T-helper 1 cell (primary cell): ENCODE measurements at places on chromosomes 3 and 15.

DNA sequence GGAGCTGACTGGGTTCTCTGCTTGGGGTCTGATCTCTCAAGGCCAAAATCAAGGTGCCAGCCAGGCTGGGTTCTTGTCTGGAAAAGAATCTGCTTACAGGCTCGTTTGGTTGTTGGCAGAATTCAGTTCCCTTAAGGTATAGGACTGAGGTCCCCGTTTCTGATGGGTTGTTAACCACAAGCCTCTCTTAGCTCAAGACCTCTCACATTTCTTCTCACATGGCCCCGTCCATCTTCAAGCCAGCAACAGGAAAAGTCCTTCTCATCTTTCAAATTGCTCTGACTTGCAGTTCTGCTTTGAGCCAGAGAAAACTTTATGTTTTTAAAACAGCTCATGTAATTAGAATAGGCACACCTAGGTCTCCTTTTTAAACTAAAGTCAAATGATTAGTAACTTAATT is 20.4 kb downstream of the UACA start:
- no peak for DNase-seq

- no peak for DNase-seq
Observed at GRCh38 chr3:14150491-14151230, 25.8 kb downstream of the TMEM43 start.

- no peak for DNase-seq
Observed at GRCh38 chr15:83300826-83301225, 16.4 kb upstream of the BNC1 start.

- DNase-seq: no peak
Observed at GRCh38 chr3:128395500-128396162, 71.1 kb downstream of the DNAJB8 start.

GRCh38 chr3:195085356-195086130 is 185.4 kb downstream of the XXYLT1 start:
- DNase-seq: no peak

GRCh38 chr15:100973351-100974111 is 54.4 kb downstream of the LRRK1 start:
- no peak for DNase-seq

DNA sequence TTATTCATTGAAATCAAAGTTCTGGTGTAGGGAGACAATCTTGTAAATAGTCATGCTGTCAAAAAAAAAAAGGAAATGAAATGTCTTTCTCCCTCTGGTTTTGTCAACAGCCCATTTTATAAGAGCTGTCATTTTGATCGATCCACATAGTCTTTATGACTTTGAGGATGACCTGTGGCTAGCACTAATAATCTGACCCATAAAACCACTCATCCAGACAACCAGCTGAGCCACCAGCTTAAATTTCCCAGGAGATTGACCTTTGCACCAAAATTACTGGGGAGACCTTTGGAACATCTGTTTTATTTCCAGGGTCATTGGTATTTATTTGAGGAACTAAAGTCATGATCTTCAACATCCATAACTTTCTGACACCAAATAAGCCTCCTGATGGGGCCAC is 98.5 kb upstream of the MME start:
- DNase-seq: no peak

DNA sequence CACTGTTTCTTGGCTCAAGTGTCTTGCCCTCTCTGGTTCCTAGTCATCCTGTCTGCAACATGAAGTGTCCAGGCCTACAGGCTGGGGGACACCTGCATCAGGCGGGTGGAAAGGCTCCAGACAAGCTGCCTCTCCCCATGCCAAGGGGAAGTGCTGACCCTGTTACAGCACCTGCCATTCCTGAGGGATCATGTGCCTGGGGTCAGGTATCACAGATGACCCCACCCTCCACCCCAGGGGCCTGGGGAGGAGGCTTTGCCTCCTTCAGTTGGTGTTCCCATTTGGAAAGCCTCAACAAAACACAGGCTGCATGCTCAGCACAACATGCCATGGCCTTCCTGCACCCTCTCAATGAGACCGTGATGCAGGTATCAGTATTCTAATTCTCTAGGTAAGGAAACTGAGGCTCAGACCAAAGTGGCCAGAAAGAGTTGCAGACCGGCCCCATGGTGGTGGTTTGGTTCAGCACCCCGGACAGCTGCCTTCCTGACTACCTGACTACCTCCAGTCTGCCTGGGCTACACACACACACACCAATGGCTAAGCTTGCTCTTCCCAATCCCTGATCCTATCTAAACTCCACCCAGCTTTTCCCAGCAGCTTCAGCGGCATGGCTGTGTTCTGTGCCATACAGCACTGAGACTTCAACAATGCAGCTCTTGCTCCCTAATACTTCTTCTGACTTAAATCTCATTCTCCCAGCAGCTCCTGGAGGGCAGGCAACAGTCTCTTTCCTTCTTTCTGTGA is 69.7 kb upstream of the LINGO1 start:
- no peak for DNase-seq

DNA sequence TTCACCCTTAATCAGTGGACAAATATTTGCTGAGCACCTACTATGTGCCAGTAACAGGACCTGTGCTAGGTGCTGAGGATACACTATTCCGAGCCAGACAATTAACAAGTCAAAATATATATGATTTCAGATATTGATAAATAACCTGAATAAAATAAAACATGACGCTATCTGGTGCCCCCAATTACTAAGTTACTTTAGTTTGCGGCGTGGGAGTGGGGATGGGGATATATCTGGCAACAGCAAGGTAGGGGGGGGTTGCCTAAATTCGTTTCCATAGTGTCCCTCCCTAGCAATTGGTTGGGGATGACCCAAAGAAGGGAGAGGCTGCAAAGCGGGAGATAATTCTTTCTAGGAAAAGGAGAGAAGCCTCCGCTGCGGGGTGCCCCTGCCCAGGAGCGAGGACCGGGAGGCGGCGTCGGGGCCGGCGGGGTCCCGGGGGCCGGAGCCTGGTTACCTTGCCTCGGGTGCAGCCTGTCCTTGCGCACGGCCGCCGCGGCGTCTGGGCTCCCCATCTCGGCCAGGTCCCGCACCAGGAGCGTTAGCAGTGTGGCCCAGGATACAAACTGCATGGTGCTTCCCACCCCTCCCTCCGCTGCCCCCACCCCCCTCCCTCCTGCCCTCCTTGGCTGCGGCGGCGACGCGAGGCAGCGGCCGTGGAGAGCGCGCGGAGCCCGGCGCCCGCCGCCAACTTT is 567 bp downstream of the ADAMTS9 start:
- DNase-seq: no peak

DNA sequence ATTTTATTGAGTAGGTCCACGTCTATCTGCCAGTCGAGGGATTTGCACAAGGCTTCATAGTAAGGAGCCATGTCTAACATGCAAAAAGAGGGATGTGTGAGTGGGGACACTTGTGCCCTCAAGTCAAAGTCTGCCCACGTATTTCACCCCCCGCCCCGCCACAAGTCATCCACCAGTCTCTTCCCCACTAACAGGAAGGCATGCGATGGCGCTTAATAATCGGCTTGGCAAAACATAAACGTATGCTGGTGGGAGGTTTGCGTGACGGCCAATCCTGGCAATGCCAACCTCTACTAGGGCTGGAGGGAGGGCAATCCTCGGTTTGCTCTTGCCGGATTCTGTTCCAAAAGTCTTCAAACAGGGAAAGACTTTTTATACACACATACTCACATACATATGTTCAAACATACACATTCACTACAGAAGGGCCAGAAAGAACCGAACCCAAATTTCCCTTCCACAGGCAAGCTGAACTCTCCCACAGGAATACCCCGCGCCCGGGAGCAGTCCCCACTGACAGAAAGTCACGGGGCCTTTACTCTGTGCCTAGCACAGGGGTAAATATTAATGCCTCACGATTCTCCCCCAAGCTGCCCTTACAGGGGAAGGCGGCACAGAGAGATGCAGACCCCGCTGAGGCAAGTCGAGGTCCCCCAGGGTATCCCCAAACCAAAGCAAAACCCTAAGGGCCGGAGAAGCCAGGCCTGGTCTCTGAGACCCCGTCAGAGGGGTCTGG is 675 bp downstream of the PSMD6 start:
- DNase-seq: peak; percentile 10

- no peak for DNase-seq
Observed at GRCh38 chr3:187264021-187264420, 27.5 kb downstream of the MASP1 start.

- DNase-seq: no peak
Observed at GRCh38 chr15:69143756-69144436, 16.5 kb upstream of the GLCE start.

GRCh38 chr3:169215461-169216352 is 447.8 kb downstream of the MECOM start:
- no peak for DNase-seq

- DNase-seq: no peak
Observed at GRCh38 chr3:61664105-61664482, 102.7 kb downstream of the PTPRG start.

DNA sequence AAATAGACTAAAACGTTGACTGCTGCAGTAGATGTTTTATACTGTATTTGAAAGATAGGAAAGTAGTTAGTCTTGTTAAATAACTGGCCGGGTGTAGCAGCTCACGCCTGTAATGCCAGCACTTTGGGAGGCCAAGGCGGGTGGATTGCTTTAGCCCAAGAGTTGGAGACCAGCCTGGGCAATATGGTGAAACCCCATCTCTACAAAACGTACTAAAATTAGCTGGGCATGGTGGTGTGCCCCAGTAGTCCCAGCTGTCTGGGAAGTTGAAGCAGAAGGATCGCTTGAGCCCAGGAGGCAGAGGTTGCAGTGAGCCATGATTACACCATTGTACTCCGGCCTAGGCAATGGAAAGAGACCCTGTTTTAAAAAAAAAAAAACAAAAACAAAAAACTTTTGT is 60.5 kb upstream of the ULK4 start:
- no peak for DNase-seq

- no peak for DNase-seq
Observed at GRCh38 chr3:125443923-125444322, 68.8 kb upstream of the ZNF148 start.

DNA sequence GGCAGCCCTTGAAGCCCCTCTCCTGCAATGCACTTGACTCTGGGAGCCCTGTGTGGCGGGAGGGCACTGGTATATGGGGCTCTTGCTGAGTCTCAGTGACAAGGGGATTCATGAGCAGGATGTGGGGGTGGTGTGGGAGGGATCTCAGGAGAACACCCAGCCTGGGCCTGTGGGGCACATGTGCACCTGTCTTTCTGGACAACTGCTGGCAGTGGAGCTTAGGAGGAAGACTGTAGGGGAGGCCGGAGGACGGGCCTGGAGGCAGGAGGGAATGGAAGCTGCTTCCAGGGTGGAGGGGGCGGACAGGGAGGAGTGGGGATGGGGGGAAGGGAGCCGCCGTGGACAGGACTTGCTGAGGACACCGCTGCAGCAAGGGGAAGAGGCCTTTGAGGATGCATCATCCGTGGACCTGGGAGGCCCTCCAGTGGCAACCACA is 10.8 kb upstream of the SNRPA1 start:
- no peak for DNase-seq

- DNase-seq: no peak
Observed at GRCh38 chr15:61133361-61133760, 95.7 kb downstream of the RORA start.

DNA sequence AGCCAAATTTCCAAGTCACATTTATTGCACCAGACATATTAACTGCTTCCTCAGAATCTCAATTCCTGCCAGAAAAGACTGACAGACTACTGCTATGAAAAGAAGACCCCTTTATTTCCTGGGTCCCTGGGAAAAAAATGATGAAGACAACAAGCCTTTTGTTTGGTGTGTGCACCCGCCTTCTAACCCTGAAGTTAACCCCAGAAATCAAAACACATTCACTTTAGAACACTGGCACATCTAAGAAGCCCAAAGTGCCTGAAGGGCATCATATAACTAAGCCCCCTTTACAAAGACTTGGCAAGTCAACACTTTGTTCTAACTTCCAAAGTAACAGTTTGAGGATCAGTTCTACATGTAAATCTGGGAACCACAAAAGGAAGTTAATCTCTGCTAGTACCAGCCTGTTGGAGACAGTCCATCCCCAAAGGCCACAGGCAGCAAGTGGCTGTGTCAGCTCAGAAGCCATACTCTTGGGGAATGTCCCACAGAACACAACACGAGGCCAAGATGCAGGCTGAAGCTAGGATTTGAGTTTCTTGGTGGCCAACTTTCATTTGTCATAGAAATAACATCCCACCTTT is 16.3 kb upstream of the ATP1B3 start:
- DNase-seq: no peak

GRCh38 chr3:125123451-125124305 is 67.9 kb upstream of the HEG1 start:
- DNase-seq: no peak

GRCh38 chr3:33146791-33147445 is 33.1 kb downstream of the CRTAP start:
- no peak for DNase-seq

GRCh38 chr15:23687143-23687470 is at the start of gene NDN:
TSS of gene NDN (minus strand) at chr15:23687305. CDS start at chr15:23687217, 88 bp downstream.
- DNase-seq: no peak

DNA sequence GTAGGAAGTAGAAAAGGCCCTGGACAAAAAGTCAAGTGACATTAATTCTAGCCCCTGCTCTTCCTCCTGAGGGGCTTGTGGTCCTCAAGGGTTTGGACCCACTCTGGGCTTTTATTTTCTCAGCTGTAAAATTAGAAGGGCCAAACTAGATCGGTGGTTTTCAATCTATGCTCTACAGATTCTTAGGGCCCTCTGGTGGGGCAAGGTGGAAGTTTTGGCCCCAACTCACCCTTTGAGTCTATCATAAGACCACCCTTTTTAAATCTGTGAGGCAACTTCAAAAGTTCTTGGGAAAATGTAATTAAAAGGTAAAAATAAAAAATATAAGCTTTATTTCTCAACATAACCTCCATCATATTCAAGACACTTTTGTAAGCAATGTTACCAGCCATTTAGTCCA is 25.6 kb upstream of the CFAP161 start:
- no peak for DNase-seq

DNA sequence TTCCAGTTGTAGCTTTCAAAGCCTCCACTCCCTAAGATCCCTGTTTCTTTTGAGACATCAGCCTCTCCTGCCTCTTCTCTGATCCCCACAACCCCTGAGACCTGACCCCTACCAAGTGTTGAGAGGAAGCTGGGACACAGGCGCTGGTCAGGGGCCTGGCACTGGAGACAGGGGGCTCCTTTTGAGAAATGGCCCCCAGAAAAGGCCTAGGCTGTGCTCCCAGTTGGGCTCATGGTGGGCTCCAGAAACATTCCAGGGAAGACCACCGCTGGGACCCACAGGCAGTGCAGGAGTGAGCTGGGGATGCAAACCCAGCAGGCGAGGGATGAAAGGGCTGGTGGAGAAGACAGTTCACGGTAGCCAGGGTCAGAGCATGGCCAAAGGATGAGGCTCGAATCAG is 16.6 kb downstream of the SSUH2 start:
- DNase-seq: no peak

- DNase-seq: no peak
Observed at GRCh38 chr3:158768361-158768787, 33.5 kb upstream of the MFSD1 start.

DNA sequence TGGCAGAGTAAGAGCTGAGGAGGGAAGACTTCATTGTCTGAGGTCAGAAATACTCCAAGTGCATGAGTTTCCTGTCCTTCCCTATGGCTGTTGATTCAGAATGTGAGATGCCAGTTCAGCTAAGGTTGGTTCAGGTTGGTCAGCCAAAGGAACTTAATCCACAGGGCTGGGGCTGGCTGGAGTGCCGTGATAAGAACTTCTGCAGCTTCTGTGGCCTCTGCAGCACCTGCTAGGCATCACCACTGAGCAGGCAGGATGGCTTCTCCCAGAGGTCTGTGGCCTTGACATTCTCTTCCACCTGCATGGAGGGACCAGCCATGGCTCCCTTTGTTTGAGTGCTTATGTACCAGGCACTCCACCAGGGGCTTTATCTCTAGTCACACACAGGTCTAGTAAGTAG is 109.5 kb upstream of the PLXNA1 start:
- DNase-seq: no peak
